ENCODE measurements at places on chromosomes 4 and X.

- no peak for DNase-seq
These were observed 25.7 kb downstream of the TACC3 start for GRCh38 chr4:1746919-1747602.

DNA sequence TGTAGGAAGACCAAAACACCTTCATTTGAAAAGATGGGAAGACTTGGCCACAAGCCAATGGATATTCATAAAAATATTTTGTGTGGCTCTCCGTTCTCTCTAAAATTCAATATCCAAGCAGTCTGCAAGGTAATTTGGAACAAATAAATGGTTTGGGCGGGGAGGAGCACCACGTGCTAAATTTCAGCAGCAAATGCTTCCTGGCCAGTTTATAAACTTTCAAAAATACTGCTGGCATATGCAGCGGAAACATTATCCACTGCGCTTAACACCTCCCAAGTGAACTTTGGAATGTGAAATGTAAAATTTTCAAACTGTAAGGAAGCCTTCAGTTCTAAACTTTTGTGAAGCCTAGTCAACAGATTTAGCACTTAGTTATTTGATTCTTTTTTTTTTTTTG lies 191.0 kb downstream of the NSUN7 start:
- no peak for DNase-seq

GRCh38 chrX:68307769-68308168 lies 125.5 kb downstream of the OPHN1 start:
- no peak for DNase-seq

GRCh38 chrX:79361192-79361870 lies 5.8 kb downstream of the ITM2A start:
- DNase-seq, result no peak

GRCh38 chr4:155339588-155339987 lies 37.2 kb downstream of the MAP9 start:
- DNase-seq, result no peak

GRCh38 chr4:89162496-89162895 lies 51.2 kb downstream of the TIGD2 start:
- DNase-seq, result no peak

DNA sequence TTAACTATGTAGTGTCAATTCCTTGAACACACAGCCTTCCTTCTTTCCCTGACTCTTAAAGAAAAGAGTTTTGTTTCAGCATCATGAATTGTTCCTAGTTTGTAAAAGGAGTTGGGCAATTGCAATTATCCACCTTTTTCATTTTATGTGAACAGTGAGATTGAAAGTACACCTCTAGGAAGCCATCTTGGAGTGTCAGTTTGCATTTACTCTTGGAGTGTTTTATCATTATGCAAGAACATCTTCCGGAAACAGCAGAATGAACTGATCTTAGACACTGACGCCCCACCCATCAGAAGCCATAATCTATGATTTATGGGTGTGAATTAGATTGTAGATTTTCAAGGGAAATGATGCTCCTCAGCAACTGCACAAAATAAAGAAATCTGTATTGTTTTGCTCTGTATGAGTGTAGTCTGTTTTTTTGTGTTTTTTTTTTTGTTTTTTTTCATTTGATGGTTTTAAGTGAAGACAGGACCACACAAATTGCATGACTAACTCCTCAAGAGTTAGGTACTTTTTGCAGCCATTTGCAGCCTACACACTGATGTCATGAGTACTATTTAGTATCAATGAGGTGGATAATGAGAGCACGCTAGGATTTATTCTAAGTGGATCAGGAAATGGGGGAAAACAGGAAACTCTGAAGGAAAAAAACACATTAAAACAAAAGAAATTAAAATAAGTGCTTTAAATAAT lies 19.5 kb upstream of the FGF2 start:
- DNase-seq, result no peak

DNA sequence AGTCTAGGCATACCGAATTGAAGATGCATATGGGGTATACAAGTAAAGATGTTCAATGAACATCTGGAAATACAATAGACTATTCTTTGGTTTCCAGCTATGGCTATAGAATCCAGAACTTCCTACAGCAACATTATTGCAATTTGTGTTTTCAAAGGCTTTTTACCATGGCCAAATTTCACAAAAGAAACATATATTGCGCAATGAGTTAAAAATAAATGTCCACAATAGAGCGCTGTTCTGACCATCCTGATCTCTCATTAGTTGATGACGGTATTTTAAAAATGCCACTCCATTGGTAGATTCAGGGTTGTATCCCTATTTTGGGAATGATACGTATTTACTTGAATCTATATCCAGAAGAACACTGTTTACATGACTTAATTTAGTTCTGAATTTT lies 139.2 kb downstream of the LINC00632 start:
- DNase-seq, result no peak

GRCh38 chr4:111639876-111640275 lies 505.4 kb upstream of the FAM241A start:
- no peak for DNase-seq

DNA sequence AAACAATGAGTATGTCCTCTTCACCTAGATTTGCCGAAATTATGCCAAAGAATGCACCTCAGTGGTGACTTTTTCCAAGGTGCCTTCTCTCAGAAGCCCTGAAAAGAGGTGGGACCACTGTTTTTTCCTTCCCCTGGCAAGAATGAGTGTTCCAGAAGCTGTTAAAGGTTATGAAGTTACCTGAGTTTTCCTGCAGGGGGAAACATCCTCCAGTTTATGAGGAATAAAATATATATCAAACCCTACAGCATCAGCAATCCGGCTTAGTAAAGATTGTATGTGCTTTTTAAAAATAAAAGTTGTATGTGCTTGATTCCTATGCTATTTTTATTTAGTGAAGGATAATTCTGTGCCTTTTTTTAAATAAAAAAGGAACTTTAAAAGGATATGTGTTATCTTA lies 73.3 kb downstream of the RBM46 start:
- no peak for DNase-seq

GRCh38 chrX:83535417-83536196 lies 27.5 kb downstream of the POU3F4 start:
- no peak for DNase-seq

GRCh38 chr4:159069922-159070321 lies 33.0 kb upstream of the RAPGEF2 start:
- DNase-seq, result no peak

DNA sequence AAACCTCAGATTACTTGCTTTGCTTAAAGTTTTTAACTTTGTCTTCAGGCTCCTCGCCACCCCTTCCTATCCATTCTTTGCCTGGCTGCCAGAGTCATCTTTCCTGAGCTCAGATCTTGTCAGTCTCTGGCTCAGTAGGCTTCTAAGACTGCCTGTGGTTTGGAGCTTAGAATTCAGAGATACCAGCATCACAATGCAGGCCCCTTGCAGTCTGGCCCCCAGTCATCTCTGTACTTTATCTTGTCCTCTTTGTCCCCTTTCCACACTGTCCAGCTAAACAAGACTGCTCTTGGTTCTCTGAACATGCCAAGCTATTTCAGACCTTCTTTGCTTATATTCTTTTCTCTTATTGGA lies 3.0 kb downstream of the KIAA0232 start:
- DNase-seq, result no peak

GRCh38 chrX:71616672-71617529 lies 1.4 kb downstream of the CXCR3 start:
- no peak for DNase-seq

DNA sequence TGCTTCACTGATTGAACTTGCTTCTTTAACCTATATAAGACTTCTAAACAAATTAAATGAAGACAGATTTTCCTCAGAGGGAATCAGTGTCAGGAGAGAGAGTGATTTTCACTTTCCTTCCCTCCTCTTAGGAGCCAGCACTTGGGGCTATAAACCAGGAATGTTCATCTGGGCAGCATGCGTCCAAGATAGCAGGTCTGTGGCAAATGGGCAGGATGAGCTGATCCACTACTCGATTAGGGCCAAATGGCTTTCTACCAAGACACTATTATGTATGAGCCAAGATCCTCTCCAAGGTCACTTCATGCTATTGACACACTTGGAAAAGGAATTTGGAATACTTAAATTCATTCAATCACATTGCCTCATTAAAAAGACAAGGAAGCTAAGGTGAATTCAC lies 203.9 kb upstream of the GRID2 start:
- DNase-seq, result no peak

DNA sequence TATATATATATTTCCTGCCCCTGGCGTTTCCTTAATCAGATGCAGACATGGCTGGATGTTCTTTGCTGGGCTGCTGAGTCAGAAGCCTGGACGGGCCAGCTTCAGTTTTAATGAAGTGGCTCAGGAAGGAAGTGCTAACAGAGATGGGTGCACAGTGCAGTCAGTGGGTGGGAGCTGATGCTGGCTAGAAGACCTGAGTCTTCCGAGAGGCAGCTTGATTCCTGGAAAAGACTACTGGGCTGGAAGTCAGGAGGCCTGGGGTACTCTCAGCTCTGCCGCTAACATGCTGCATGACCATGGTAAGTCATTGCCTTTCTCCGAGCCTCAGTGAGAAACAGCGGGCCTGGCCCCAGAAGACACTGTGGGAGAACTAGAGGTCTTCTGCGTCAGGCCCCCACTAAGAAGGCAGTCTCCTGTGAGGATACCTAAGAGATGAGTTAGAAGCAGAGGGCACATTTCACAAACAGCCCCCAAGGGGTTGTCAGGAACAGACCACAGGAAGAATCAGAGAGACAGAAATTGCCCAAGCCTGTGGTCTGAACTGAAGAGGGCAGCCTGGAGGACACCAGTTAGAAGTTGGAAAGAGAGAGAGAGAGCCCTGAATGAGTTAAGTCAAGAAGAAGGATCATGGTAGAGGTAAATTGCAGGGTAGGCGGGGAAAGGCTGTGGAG lies 8.3 kb upstream of the CD40LG start:
- DNase-seq, result no peak

GRCh38 chr4:4206204-4206603 lies 20.5 kb downstream of the OTOP1 start:
- DNase-seq, result no peak

DNA sequence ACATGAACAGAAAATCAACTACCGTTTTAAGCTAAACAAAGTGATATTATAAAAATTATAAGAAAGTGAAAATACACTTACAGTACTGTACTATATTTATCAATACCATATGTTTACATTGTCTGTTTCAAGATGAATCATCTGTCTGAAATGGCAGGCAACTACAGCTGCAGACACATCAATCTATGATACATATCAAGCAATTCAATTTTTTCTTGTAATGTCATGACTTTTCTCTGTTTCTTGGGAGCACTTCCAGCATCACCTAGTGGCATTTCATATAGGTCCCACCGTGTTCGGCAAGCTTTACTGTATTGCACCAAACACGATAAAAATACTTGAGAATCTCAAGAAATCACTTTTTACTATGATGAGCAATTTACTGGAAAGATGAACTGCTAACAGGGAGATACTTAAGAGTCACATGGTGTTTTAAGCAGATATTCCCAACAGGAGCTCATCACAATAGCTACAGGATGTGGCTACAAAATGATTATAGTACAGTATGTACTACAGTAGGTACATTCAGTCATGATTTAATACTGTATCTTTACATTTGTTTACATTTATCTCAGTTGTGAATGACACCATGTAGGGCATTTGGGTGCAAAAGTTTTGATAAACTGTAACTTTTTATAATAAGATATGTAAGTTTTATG lies 207.4 kb downstream of the ADAM29 start:
- no peak for DNase-seq

- DNase-seq, result no peak
These were observed 7.9 kb downstream of the LEF1 start for GRCh38 chr4:108160741-108161352.

- DNase-seq, result no peak
These were observed 24.5 kb downstream of the GIMD1 start for GRCh38 chr4:106343865-106344646.

GRCh38 chr4:153976954-153977353 lies 188.1 kb upstream of the SFRP2 start:
- DNase-seq, result no peak

- DNase-seq, result no peak
These were observed 342.1 kb upstream of the CTSO start for GRCh38 chr4:156295676-156296195.

GRCh38 chr4:87058356-87059073 lies 123.7 kb downstream of the AFF1 start:
- no peak for DNase-seq

DNA sequence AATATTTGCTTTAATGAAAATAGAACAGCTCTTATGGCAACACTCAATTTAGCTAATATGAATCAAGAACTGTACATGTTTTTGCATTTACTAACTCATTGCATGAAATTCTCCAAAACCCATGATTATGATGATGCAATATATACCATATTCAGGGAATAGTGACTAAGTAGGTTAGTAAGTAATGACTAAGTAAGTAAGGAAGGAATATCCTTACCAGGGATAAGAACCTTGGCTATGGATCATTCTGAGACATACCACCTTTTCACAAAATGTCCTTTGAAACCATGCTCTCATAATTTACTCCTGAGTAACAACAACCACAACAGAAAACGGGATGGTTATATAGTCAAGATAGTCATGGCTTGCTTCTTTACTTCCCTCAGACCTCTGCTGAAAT lies 1513.0 kb downstream of the STIM2 start:
- DNase-seq, result no peak

DNA sequence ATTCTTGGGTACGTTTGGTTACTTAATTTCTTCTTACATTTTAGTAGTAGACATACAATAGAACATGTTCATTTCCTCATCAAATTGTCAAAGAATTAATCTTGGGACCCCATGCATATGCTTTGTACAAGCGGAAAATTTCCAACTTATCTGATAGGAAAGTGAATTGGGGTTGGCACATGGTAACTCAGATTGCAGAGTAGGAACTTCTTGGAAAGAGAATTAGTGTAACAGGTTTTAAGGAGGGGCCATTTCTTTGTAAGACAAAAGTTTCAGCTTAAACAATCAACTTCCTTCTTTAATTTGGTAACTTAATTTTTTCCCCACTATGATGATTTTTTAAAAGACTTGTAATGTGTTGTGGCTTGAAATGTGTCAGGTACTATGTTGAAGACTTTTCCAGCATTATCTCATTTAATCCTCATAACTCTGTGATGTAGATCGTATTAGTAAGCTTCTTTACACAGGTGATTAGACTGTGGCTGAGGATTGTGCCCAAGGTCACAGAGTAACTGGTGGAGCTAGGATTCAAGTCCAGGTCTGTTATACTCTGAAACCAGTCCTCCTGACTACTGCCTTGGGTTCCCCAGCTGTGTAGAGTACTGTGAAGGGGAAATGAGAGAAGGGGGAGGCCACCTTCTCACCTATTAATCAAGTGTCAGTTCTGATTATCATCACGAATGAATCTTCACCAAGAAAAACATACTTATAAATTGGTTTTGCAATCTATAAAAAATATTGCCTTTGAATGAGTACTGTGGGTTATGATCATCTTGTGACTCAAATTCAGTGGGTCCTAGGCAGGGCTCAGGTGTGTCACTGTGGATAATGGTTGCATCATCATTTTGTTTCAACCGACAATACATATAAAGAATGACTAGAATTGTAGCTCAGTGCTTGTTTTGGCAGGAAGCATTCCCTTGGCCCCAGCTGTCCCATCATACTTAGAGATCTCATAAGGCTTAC lies 4.3 kb downstream of the GK start:
- no peak for DNase-seq

DNA sequence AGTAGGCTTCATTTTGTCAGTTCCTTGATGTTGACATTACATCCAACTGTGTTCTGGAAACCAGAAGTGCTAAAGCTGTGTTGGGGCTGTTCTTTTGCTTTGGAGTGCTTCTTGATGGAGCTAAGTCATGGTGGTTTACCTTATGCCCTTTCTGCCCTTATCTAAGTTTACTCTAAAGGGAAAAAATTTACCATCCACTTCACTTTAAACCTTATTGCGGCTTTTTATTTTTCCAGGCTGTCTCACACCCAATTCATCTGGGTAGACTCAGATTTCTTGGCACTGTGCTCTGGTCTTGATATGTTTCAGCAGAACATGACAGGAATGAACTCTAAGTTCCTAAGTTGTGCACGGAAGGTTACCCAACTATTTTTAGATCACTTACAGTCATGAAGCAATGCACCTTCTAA lies 104.7 kb upstream of the TTC29 start:
- no peak for DNase-seq
